NCI-H2171 treated with DMSO at 0.1 percent for 48 hours (cell line): ENCODE measurements at places on chromosomes 7 and 10.

- no peak for DNase-seq
Observed at GRCh38 chr10:25436431-25436830, 261.6 kb downstream of the GPR158 start.

- no peak for DNase-seq
Observed at GRCh38 chr10:95121904-95122303, 52.6 kb upstream of the CYP2C8 start.

- DNase-seq, result no peak
Observed at GRCh38 chr10:121910673-121911420, 17.0 kb downstream of the ATE1 start.

DNA sequence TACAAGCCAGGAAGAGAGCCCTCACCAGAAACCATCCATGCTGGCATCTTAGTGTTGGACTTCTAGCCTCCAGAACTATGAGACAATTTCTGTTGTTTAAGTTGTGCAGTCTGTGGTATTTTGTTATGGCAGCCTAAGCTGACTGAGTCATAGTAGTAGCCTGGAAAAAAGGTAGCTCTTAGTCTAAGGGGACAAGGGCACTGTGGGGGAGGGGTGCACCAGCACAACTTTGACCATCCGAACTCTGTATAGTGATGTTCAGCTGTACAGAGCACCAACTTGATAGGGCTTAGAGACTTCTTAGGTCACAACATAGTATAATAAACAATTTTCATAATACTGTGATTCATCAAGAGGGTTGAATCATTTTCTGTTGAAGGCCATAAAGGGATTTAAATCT, 14.3 kb downstream of the EIF4EBP2 start:
- no peak for DNase-seq

GRCh38 chr10:48899781-48900180, 39.9 kb downstream of the LRRC18 start:
- DNase-seq, result no peak

GRCh38 chr10:76336213-76336963, 905.0 kb downstream of the LRMDA start:
- DNase-seq, result peak; percentile 1

GRCh38 chr7:16739863-16740622, 13.5 kb upstream of the TSPAN13 start:
- DNase-seq, result no peak

GRCh38 chr10:119375574-119376272, 166.8 kb downstream of the RGS10 start:
- DNase-seq, result peak; percentile 83

DNA sequence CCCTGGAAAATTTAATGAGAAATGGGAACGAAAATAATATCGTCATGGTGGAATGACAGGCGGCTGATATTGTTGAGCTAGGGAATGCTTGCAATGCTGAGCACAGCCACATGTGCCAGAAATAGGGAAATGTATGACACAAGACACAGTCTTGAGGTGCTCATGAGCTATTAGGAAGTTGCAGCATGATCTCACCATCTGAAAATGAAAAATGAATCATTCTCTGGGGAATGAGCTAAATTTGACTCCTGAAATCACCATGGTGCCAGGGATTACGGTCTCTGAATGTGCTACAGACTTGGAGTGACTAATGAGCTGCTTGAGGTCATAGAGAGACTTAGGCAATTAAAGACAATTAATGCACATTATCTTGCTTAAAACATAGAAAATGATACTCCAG, 845.0 kb downstream of the CNTNAP2 start:
- DNase-seq, result peak; percentile 53

- DNase-seq, result no peak
Observed at GRCh38 chr7:156158693-156159092, 346.4 kb upstream of the SHH start.

- no peak for DNase-seq
Observed at GRCh38 chr7:50826371-50827172, 43.9 kb upstream of the GRB10 start.

DNA sequence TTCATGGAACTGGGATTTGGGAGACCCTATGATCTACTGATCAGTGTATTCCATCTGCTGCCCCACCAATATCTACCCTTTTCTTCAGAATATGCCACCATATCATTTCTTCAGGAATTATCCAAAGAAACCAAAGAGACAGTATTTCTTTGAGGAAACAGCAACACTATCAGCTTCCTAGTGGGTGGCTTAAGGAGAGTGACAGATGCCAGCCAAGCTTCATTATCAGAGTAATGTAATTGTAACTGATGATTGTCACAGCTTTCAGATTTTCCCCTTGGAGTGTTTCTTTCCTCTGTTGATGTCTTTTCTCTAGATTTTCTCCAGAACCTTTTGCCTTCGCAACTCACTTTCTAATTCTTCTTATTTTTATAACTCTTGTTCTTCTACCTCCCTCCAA, 934.4 kb upstream of the LRRN3 start:
- DNase-seq, result peak; percentile 36

GRCh38 chr10:119270762-119271366, 63.5 kb downstream of the GRK5 start:
- no peak for DNase-seq

DNA sequence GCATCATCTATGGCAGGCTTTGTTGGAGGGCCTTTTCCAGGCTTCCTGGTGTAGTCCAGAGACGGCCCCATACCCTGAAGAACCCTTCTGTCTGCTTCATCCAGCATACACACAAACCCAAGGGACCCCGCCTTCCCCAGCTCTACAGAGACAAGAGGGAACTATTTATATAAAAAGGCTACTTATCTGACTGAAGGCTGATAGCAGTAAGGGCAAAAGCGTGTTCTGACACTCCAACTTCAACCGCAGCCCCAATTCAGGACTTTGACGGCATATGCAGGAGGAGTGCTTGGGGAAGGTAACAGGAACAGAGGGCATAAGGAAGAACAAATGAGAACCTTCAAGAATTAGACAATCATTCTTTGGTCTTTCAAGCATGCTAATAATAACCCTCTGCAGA, 21.0 kb downstream of the GNA12 start:
- DNase-seq, result no peak

GRCh38 chr10:43407576-43408330, 1.2 kb downstream of the HNRNPF start:
- peak; percentile 63 for DNase-seq

GRCh38 chr7:42618651-42619360, 293.1 kb downstream of the C7orf25 start:
- no peak for DNase-seq

DNA sequence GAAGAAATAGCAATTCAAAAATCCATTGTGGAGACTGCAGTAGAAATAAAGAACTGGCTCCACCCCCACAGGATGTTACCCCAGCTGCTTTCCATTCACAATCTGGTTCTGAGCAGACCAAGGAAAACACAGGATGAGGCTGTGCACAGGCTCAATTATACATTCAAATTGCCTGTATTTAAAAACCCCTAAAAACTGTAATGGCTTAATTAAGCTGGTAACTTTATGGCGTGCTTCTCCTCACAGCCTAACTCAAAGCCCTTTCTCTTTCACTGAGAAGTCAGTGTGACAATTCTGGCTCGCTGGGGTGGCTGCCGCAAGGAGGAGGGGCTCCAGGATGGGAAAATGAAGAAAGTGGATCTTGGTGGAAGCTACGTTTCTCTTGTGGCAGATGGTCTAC, 1191.1 kb downstream of the SORCS1 start:
- no peak for DNase-seq

DNA sequence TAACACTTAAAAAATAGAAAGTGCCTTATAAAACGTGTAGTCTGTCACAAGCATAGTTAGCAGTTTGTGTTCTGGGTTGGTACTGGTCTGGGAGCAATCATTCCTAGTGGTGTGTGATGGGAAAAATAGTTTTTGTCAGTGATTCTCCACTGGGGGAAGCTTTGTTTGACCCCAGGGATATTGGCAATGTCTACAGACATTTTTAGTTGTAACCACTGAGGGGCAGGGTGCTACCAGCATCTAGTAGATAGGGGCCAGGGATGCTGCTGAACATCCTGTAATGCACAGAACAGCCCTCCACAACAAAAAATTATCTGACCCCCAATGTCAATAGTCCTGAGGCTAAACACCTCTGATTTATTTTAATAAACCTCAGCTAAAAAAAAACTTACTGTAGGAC, 51.6 kb upstream of the CREB5 start:
- peak; percentile 8 for DNase-seq

DNA sequence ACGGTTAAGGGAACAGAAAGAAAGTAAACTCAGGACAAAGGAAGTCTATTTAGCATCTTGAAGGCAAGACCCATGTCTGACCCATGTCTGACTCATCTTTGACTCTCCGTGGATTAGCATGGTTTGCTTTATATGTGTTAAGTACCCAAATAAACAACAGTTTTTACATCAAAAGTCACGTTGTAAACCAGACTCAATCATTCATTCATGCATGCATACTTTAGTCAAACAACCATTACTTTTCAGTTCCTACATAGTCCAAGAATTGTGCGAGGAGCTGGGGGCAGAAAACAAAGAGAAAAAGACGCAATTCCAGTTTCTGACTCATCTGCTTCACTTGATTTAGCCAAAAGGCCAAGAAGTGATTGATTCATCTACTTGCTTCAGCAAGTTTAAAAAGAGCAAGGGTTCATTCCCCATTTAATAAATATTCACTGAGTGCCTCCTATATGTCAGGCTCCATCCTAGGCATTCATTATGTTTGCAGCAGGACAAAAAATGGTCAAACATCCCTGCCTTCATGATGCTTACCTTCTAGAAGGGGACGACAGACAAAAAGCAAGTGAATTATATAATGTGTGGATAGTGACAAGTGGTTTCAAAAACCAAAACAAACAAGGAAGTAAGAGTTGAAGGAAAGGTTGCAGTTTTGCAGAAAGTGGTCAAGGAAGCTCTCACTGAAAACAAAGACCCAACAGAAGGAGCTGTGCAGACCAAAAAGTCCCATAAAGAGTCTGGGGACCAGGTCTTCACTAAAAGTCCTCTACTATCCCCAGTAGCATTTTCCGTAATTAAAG, 116.2 kb downstream of the FAM107B start:
- DNase-seq, result no peak

GRCh38 chr10:44369854-44370253, 15.0 kb downstream of the CXCL12 start:
- DNase-seq, result no peak

- no peak for DNase-seq
Observed at GRCh38 chr7:50497968-50498367, 47.8 kb upstream of the FIGNL1 start.

DNA sequence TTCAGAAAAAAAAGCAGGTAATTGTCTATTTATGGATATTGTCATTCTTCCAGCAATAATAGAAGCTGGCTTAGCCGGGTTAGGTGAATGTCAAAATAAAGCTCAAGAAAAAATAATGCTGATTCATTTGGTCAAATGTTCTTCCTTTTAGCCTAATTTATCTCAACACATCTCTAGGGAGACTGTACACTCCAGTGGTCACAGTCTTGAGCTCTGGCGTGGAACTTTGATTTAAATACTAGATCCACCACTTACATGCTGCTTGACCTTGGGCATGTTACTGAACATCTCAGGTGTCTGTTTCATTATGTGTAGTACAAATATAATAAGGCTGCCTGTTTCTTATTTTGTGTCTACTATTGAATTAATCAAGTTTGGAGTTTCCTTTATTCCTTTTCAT, 22.0 kb downstream of the PRTFDC1 start:
- peak; percentile 4 for DNase-seq

DNA sequence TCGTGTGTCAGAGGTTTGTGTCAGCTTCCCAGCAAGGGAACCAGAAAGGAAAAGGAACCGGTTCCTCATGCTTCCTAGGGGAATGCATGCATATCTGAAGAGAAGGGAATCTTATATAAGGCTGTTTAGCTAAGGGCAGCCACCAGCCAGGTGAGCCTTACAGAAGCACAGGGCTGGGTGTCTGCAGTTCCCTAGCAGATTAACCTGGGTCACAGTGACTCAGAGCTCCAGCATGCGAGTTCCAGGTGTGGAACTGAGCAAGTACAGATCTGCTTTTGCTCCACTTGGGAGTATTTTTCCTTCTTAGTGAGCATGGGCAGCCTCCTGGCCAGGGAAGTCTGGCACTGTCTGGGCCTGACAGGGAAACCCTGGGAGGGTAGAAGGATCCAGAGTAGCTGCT, 957 bp upstream of the ANKRD2 start:
- DNase-seq, result no peak

- DNase-seq, result no peak
Observed at GRCh38 chr10:23499372-23500132, 60.7 kb downstream of the OTUD1 start.

DNA sequence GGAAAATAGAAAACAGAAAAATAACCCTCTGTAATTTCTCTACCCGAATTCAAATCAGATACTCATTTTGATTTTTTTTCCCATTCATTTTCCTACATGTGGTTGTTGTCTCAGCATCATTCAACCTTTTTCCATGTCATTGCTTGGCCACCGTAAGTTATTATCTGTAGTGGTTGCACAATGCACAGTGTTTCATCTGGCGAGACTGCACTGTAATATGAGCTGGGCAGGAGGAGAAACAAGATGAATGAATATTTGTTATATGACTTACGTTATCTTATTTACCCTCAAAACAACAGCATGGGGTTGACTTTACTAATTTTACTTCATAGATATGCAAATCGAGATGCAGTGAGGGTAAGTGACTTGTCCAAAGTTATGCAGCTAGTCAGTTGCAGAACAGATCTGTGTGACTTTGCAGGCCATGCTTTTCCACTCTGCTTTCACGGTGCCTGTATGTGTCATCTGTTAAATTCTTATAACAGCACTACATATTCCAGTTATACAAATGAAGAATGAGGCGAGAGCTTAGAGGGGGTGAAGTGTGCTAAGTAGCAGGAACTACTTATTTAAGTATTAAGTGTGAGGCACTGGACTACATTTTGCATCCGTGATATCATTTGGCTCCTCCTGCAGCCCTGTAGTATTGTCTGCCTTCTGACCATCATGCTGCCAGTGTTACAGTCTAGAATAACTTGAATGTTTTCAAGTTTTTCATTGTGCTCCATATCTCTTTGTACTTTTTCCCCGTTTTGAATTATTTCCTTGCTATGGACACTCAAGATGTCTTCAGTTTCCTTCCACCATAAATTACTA, 56.7 kb downstream of the ZMYND11 start:
- no peak for DNase-seq

DNA sequence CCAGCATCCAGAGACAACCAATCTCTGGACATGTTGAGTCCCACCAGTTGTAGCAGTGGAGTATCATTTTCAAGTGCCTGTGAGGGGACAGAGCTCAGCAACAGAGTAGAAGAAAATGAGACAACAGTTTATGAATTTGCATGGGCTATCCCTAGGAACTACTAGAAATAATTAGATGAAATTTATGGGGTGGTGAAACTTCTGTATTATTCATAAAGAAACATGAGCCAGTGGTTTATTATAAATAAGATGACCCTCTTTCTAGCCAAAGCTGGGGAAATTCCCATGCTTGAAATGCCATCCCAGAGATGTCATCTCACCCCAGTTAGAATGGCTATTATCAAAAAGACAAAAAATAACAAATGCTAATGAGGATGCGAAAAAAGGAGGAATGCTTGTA, 55.1 kb upstream of the ITGB8 start:
- DNase-seq, result no peak

DNA sequence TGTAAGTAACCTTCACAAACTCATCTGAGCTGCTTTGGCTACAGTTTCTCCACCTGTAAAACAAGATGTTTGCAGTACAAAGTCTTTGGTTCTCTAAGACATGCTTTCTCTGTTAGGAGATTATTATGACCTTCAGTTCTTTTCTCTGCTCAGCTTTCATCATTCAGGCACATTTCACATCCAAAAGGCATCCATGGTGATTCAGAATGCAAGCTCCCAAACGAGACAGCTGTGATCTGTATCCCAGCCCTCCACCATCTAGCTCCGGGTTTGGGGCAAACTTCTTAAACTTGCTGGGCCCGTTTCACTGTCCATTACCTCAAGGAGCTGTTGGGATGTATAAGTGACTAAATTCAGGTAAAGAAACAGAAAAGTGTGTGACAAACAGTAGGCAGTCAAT, 95.8 kb upstream of the COL1A2 start:
- DNase-seq, result no peak
